ENCODE measurements at places on chromosomes 6 and 20.
A peak's percentile ranks its signal among the peaks of the same experiment; 100 is the strongest.

DNA sequence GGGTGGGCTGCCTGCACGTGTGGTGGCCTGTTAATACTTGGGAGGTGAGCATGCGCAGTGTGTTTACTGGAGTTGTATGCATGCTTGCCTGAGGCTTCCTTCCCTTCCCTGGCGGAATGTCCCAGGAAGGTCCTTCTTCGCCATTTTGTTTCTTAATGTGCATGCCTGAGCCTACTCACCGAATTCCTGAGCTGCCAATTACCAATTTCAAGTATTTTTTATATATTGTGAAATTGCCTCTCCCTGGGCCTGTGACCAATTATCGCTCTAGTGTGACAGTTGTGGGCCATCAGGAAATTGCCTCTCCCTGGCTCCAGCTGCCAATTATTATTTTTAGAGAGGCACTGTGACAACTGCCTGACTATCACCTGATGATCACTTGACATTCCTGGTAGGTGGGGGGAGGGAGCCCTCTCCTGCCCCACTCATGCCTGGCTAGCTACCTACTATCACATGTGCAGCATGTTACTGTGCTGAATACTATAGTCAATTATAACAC is 70.0 kb downstream of the FAM50B start:
- no peak for DNase-seq

DNA sequence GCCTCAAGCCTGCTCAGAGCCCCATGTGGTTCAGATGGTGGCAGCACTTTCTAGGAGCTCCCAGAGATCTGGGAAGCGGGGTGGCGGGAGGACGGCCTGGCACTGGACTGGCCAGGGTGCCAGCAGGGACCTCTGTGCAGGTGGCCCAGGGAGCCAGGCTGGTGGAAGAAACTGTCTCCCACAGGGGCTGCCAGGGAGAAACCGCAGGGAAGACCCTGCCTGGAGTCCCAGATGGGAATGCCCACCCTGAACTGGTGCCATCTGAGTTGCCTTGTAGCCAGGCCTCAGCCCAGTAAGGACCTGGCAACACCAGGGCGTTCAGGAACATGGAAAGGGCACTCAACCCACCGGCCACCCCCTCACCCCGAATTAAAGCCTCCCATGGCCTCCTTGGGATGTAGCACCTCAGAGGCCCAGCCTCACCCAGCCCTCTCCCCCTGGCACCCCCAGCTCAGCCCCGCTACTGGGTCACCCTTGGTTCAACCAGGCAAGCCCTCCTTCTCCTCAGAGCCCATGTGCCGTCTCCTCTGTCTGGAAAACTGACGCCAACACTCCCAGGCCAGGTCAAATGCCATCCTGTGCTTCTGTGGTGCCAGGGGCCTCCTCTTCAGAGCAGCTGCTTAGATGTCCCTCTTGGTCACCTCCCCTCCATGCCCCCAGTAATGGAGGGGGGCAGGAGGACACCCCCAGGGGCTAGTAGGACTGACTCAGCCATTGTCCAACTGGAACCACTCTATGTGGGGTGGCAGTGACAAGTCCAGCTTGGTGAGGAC is 5.9 kb upstream of the C20orf144 start:
- DNase-seq = no peak

- DNase-seq = no peak
Measured at GRCh38 chr6:160202411-160202810, 56.2 kb downstream of the SLC22A2 start.

GRCh38 chr6:138503881-138504680 is 4.8 kb upstream of the NHSL1 start:
- peak; percentile 20 for DNase-seq

DNA sequence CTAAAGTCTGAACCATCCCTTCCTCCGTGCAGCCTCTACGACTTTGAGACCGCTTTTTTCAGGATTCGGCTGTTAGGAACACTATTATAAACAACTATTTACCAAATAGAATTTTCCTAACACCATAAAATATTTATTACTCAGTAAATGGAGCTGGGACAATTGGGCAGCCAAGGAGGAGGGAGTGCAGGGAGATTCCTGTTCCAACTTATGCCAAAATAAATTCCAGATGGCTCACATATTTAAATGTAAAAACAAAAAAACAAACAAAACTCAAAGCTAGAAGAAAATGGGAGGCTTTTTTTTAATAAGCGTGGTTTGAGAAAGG is 48.1 kb downstream of the TCP11 start:
- no peak for DNase-seq

- peak; percentile 93 for DNase-seq
Measured at GRCh38 chr6:41073203-41073967, 611 bp downstream of the NFYA start.

DNA sequence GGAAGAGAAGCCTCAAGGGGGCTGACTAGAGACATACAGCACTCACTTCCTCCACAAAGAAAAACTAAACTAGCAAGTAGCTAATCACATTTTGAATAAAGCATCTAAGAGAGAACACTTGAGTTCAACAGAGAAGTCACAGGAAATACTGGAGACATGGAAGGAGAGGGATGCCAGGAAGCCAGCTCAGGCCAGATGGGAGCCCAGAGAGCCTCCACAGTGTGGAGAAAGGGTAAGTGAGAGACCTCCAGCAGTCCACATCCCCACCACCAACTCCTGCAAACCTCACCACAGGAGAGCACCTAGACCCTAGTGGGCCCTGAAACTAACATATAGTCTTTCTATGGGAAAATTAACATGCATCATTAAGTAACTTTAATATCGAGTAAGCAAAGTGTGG is 79.2 kb downstream of the EPM2A start:
- DNase-seq = no peak

GRCh38 chr20:14687313-14687712 is 349.9 kb upstream of the FLRT3 start:
- no peak for DNase-seq

DNA sequence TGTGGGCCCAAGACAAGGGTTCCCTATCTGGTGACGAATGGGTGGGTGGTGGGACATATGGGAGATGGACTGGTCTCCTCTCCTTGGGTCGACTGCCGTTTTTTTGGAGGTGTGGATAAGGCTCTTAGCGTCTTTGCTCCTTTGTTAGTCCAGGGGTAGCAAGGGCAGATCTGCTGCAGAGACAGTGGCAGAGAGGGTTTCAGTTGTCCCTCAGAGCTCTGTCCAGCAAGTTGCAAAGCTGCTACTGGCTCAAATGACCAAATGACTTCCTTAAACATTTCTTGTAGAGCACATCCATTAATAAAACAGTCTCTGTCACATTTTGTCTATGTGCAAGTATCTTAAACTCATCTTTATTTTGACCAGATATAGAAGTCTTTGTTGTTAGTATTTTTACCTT is 508.0 kb upstream of the ADGRB3 start:
- no peak for DNase-seq
